ENCODE measurements at places on chromosomes 2 and 18.

DNA sequence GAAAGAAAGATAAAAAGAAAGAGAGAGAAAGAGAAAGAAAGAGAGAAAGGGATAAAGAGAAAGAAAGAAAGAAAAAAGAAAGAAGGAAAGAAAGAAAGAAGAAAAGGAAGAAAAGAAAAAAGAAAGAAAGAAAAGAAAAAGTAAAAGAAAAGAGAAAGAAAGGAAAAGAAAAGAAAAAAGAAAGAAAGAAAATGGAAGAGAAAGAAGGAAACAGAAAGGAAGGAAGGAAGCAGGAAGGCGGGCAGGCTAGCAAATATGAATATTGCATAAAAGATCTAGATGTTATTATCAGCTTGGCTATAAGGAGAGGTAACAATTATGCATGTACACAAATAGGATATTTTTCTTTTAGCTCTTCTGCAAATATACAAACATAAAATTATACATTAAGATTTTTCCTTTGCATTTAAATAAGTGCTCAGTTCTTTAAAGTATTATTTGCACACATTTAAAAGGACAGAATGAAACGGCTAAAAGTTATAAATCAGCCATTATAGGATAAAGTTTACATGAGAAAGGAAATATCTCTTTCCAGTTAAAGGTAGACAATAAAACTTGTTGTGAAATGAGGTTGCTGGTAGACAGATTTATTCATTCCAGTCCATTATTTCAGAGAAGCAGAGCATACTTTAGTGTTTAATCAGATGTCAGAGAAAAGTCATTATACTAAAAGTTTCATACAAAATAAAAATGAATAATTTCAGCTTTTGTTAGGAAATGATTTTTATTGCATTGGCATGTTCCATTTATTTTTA is 511.4 kb downstream of the KCNJ3 start:
- DNase-seq: no peak

DNA sequence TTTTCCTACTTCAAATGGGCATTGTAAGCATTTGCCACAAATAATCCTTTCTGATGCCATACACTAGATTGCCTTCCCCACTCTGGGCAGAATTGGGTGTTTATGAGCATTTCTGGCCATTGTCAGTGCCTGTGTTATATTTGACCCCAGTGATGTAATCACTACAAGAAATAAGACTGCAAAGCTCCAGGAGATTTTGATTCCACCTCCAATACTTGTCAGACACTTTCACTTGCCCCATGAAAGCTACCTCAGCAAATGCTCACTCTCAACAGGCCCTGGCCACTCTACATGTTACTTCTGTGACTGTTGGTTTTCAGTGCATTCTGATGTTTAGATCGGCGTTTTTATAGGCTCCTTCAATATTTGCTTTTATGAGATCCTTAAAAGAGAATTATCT is 135.1 kb downstream of the GFPT1 start:
- DNase-seq: no peak

GRCh38 chr2:26685341-26685740 is 7.2 kb upstream of the KCNK3 start:
- DNase-seq: no peak

- no peak for DNase-seq
Measured at GRCh38 chr2:216245391-216245975, 126.8 kb downstream of the MARCHF4 start.

DNA sequence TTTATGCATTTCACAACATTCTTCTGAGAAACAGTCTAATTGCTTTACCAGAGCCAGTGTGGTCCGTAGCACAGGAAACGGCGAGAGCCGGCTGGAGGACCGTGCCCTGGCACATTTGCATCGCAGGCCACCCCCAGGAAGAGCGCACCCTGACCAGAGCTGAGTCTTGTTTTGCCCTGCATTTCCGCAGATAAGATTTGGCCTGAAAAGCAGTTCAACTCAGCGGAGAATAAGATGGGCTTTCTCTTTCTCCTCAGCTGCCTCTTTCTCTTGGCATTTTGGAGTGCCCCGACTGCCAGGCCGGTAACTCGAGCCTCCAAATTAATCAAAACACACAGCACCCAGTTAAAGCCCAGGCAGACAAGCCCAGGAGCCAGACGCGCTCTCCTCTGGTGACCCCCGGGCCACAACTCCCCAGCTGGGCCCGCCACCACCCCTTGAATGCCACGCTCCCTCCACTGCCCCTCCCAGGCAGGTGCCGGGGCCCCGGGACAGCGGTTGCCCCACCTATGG is 464 bp downstream of the COL4A4 start:
- DNase-seq: no peak

GRCh38 chr2:202098291-202098690 is 25.2 kb downstream of the KIAA2012 start:
- no peak for DNase-seq

DNA sequence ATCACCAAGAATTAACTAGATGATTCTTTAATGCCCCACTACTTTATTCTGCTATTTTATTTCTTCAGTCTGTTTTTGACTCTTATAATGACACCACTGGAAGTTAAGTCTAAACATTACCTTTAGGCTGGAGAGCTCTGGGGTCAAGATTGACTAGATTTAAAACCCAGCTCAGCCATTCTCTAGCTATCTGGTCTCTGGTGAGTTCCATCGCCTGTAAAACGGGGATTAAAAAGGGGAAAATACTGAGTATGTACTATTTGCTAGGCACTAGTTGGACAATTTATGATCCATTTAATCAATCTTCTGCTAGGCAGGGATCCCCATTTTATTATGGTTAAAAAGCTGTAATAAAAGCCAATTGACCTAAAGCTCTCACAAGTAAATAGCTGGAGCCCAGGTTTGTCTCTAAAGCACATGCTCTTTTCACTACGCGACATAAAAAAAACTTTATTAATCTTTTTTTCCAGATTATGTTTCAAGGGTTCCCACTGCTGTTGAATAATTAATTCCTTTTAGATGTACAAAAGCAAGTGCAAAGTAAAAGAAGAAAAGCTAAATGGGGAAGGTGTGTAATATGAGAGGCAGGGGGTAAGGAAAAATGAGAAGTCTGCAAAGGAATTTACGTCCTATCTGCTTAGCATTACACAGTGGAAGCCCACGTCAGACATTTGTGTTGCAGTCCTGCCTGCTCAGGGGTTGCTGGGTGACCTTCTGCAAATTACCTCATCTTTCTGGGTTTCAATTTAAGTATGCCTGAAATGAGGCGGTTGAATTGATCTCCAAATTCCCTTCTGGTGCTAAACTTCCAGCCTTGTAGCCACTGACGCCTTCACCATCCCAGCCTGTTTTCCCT is 918 bp upstream of the NABP1 start:
- DNase-seq: peak; percentile 64

GRCh38 chr2:73870084-73870483 is 22.7 kb upstream of the ACTG2 start:
- DNase-seq: peak; percentile 93

GRCh38 chr2:196293751-196294515 is 122.6 kb upstream of the STK17B start:
- no peak for DNase-seq

DNA sequence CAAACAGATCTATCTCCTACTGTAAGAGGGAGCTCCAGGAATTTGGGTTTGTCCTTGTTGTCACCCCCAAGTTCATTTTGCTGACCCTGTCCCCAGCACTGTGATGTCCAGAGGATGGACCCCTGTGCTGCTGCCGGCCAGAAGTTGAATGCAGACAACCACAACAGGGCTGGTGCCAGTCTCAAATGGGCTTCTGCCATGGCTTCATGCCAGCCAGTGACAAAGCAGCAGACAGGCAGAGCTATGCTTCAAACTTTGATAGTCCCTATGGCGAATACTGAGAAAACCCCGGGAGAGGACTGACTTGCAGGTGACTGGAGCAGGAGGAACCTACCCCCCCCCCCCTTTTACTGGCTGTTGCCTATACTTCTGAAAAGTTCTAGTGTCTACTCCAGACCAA is 3.2 kb downstream of the SMAD7 start:
- DNase-seq: no peak

DNA sequence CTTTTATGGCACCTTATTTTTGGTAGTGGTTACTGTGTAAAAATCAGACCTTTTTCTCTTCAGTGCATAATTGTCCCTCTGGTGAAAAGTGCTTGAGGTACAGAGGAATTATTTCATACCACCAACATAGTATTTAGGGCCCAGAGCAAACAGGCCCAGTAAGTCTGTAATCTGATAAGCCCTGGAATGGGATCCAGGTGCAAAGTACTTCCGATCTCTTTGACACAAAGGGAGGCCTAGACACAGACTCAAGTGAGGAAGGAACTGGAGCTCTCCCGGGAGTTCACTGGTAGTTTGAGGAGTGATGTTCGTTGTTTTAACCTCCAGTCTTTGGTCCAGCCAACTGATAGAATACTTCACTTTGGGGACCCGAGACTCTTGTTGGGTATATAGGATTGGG is 57.4 kb downstream of the RAB31 start:
- no peak for DNase-seq

DNA sequence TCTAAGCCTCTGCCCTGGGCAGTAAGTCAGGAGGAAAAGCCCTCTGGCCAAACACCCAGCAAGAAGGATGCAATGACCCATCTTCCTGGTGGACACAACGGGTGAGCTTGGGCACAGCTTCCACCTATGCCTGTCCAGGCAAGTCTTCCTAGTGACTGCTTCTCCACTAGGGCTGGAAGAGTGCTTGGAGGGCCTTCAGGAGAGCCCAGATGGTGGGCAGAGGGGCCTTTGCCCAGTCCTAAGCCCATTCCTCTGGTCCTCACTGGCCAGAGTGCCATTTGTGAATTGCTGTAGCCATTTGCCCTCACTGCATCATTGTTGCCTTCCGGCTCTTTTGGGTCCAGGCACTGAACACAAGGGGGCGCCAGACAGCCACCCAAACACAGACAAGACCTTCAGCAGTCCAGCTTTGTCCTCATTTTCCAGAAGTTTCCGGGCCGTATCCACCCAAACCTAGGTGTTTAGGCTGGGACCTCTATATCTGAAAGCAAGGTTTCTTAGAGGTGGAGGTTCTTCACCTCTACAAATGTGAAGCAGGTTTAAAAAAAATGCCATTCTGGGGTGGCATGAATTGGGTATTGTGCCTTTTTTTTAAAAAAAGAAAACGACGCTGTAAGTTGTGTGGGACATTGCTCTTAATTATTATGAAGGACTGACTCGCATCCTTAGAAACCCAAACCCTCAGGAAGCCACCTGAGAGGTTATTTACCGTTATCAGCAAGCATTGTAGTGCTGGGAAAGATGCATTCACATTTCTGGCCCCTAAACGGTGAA is 29.5 kb downstream of the PAX8 start:
- DNase-seq: peak; percentile 69

GRCh38 chr2:174014699-174015070 is 49.5 kb upstream of the SP3 start:
- DNase-seq: peak; percentile 81

DNA sequence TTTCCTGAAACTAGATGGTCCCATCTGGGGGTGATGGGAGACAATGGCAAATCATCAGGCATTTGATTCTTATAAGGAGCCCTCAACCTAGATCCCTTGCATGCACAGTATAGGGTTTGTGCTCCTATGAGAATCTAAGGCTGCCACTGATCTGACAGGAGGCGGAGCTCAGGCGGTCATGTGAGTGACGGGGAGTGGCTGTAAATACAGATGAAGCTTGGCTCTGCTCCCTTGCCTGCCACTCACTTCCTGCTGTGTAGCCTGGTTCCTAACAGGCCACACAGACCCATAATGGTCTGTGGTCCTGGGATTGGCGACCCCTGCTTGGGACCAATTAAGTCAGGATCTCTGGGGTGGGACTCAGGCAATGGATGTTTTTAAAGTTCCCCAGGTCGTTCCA is 293.4 kb downstream of the ZNF521 start:
- no peak for DNase-seq

GRCh38 chr2:130966775-130967490 is 126.3 kb downstream of the FAM168B start:
- DNase-seq: no peak

DNA sequence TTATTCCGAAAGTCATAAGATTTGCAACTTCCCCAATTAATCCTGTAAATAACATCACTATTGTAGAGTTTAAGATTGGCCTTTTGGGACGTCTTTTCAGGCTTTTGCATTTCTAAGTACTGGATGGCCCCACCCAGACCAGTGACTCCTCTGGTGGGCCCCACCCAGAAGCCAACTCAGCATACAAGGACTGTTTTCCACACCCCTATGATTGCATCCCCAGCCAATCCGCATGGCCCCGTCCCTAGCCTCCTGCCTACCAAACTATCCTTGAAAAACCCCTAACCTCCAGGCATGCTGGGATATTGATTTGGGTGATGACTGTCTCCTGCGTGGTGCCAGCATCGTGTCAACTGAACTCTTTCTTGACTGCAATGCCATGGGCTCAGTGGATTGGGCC is 24.5 kb upstream of the TGIF1 start:
- DNase-seq: no peak

- no peak for DNase-seq
Measured at GRCh38 chr2:238162846-238163441, 4.2 kb downstream of the ERFE start.

DNA sequence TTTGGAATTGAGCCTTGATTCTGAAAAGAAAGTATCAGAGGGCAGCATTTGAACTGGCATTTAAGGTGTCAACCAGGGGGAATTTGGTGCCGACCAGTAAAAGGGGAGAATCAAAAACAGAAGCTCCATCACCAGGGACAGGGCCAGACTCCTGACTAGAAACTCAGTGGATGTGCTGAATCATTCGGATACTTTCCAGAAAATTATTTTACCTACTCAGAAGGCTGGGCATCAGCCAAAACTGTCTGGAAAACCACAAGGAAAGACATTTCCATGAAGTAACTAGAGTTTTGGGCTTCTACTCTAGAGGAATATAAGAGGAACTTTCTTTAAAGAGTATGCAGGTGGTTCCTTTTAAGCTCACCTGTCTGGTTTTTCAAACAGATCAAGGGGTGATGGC is 756.6 kb downstream of the RNF144A start:
- peak; percentile 41 for DNase-seq

- DNase-seq: no peak
Measured at GRCh38 chr2:68435615-68436014, 31.5 kb downstream of the FBXO48 start.

- DNase-seq: no peak
Measured at GRCh38 chr2:130347220-130347925, 4.7 kb downstream of the IMP4 start.

GRCh38 chr2:230589497-230590015 is 123.1 kb upstream of the CAB39 start:
- no peak for DNase-seq

DNA sequence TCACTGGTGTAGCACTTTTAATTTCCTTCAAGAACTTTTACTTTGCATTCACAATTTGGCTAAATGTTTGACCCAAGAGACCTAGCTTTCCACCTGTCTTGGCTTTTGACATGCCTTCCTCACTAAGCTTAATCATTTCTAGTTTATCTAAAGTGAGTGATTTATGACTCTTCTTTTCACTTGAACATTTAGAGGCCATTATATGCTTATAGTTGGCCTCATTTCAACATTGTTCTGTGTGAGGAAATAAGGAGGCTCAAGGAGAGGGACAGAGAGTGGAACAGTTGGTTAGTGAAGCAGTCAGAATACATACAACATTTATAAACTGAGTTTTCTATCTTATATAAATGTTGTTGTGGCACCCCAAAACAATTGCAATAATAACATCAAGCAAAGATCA is 489.3 kb upstream of the CDH2 start:
- no peak for DNase-seq

- no peak for DNase-seq
Measured at GRCh38 chr2:219273937-219274336, 5.2 kb upstream of the DNAJB2 start.

Measured in muscle of back (tissue), 13 donors.